ENCODE measurements at places on chromosomes 2 and 18.

DNA sequence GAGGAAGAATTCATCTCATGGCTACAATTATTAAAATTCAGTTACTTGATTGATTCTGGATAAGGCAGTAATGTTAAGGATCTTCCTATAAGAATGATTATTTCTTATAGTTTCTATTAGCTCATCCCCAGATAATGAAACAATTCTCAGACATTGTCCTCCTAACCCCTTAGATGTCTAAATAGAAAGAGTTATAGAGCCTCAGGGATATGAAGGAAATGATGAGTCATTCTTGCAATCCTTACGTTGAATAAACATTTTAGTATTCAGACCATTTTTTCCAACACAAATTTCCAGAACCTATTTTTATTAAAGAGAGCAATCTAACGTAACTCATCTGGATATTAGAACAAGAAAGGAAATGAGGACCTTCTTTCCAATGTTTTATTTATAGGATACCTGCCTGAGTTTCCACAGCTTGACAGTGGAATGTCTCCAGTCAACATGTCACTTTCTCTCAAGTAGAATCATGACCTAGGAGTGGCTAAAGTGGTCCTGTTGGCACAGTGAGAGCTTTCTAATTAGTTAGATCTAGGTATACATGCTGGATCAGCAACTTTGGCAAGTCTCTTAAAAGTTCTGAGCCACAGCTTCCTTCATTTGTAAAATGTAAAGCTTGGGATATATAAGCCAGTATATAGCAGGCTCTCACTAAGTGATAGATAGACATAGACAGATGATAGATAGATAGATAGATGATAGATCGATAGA, 88.0 kb upstream of the RAB27B start:
- DNase-seq, result no peak

- DNase-seq, result no peak
These were observed 14.3 kb downstream of the HTR2B start for GRCh38 chr2:231110551-231110950.

- DNase-seq, result no peak
These were observed 365.2 kb downstream of the CLIP4 start for GRCh38 chr2:29480426-29480825.

DNA sequence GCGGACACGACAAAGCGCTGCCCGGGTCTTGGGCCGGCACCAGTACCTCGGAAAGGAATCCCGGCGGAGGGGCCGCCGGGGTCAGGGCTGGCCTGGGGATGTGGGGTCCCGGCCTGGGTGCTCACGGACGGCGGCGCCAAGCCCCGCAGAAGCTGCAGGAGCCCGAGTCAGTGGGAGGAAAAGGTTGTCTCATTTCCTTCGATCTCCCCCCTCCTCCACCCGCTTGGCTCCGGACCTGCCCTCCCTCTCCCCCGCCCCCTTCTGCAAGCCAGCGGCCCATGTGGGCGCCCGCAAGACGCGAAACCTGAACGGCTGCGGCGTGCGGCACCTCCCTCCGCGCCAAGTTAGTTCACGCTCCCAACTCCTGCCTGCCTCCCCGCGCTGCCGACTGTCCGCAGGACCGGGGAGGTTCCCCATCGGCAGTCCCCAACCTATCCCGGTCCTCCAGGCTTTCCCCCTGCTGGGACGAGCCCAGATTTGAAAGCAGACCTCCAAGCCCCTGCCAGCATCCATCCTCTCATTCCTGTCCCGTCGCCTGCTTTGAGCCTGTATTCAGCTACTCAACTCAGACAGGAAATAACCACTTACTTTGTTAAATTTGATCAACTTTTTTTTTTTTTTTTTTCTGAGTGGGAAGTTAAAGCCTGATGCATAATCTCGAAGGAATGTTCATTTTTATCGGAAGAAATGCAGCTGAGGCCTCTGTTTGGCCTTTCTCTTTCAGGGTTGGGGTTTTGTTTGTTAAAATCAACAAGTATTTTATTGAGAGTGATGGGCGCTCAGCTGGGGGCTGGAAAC, at the start of gene EVA1A:
Gene EVA1A, minus strand, starts transcription at position 172 of the 798 bp plus-strand sequence. CDS start 42,799 bp downstream, outside the sequence.
- DNase-seq, result peak; percentile 70

Measured in foreskin keratinocyte (primary cell).